SW480 (cell line): ENCODE measurements at places on chromosomes 1 and 21.

GRCh38 chr1:237279629-237280028, 237.6 kb downstream of the RYR2 start:
- DNase-seq, result no peak

DNA sequence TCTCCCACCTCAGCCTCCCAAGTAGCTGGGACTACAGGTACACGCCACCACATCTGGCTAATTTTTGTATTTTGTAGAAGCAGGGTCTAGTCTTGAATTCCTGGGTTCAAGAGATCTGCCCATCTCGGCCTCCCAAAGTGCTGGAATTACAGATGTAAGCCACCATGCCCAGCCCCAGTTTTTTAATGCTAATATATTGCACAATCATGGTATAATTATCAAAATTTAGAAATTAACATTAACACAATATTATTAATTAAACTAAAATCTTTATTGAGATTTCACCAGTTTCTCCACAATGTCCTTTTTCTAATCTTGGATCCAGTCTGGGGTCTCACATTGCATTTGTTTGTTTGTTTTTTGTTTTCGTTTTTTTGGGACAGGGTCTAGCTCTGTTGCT, 21.9 kb upstream of the GPX7 start:
- DNase-seq, result no peak

GRCh38 chr1:24416666-24417391, 1.2 kb downstream of the NIPAL3 start:
- DNase-seq, result peak; percentile 63

DNA sequence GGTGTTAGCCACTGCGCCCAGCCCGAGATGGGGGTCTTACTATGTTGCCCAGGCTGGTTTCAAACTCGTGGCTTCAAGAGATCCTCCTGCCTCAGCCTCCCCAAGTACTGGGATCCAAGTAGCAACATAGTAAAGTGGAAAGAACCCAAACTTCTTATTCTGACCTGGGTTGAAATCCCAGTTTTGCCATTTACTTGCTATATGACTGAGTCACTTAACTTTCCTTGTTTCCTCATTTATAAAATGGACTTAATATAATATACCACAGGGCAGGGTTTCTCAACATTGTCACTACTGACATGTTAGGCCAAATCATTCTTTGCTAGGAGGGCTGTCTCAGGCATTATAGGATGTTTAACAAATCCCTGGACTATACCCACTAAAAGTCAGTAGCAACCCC, 6.7 kb downstream of the PFDN2 start:
- no peak for DNase-seq

- no peak for DNase-seq
These were observed 423.8 kb upstream of the CXADR start for GRCh38 chr21:17089091-17089491.

GRCh38 chr1:160402001-160402795, 1.8 kb downstream of the VANGL2 start:
- DNase-seq, result no peak

- DNase-seq, result no peak
These were observed 897 bp downstream of the ZYG11B start for GRCh38 chr1:52727114-52727586.

GRCh38 chr1:150162582-150162861, 12.8 kb downstream of the PLEKHO1 start:
- no peak for DNase-seq

DNA sequence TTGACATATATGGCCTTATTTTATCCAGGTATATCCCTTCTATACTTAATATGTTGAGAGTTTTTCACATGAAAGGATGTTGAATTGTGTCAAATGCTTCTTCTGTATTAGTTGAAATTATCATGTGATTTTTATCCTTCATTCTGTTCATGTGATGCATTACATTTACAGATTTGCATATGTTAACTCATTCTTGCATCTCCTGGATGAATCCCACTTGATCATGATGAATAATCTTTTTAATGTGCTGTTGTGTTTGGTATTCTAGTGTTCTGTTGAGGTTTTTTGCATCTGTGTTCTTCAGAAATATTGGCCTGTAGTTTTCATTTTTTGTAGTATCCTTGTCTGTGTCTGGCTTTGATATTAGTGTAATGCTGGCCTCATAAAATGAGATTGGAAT, 138.3 kb upstream of the GPR52 start:
- no peak for DNase-seq

GRCh38 chr1:27255136-27255535, 20.7 kb downstream of the WDTC1 start:
- DNase-seq, result no peak

GRCh38 chr1:21541835-21542234, 32.6 kb downstream of the ALPL start:
- DNase-seq, result no peak

DNA sequence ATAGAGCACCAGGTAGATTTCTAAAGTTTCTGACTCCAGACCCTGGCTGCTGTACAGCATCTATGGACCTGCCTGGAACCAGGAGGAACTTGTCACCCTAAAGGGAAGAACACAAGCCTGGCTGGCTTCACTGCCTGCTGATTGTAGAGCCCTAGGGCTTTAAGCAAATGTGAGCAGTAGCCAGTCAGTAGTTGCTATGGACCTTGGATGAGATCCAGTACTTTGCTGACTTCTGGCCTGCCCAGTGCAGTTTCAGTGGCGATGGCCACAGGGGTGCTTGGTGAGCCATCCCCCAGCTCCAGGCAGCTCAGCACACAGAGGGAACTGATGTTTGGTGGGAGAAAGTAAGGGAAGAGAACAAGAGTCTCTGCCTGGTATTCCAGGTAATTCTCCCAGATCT, 68.4 kb downstream of the ATP6V1G3 start:
- no peak for DNase-seq

- no peak for DNase-seq
These were observed 12.0 kb downstream of the RAB7B start for GRCh38 chr1:205991237-205991636.

DNA sequence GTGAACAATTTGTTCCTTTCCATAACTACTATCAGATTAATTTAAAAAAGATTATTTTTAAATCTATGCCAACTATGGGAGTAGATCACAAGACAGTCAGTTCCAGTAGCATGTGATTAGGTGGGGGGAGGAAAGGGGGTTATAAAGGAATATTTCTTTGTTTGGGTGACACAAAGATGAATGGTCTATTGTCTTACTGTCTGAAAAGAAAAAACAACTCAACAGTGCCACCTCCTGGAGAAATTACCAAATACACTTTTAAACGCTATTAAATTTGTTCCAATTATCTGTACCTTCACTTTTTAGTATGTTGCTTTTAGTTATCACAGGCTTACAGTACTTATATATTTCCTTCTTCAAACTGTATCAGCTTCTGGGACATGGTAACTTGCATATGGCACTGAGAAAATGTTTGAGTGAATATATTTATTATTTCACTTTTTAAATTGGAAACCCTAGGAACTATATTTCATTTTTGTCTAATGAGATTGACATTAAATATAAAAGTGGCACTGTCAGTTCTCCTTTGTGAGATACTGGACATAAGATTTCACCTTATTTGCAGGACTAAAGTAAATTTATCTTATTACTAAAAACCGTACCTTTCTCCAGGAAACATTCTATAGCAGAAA, 1.7 kb upstream of the SORT1 start:
- peak; percentile 72 for DNase-seq

DNA sequence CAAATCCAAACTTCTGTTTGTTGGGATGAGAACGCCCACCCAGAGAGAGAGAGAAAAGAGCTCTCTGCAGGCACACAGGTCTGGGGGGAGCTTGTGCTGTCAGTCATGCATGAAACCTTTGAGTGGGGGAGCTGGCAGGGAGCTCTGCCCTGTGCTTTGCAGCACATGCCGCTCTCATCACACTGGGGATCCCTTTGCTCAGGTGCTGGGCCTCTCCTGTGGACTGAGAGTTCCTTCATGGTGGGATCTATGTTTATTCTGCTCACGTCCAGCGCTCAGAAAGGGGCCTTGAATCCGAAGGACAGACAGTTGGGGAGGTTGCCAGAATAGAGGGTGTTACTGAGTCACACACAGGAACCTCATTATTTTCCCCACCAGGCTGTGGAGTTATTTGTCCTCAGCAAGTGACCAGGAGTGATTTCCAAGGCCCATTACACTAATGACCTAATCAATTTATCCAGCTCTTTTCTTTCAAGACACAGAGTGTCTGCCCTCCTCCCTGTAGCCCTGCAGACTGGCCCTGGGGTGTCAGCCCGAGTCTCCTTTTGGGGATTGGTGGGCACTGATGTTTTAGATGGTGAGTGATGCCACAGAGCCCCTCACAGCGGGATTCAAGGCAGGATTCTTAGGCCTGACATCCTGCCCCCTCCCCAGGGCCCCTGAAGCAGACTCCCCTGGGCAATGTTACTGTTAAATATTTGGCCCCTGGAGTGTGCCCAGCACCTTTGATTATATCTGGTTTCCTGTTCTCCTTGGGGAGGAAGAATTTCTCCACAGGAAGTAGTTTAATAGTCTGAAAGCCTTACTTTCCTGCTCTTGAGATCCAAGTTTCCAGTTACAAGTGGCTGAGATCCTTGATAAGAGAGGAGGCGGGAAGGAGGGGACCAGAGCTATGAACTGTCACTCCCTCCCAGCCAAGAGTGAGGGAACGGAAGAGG, 22.3 kb downstream of the MYBPH start:
- no peak for DNase-seq

GRCh38 chr21:28356422-28356821, 636.3 kb downstream of the LTN1 start:
- no peak for DNase-seq

DNA sequence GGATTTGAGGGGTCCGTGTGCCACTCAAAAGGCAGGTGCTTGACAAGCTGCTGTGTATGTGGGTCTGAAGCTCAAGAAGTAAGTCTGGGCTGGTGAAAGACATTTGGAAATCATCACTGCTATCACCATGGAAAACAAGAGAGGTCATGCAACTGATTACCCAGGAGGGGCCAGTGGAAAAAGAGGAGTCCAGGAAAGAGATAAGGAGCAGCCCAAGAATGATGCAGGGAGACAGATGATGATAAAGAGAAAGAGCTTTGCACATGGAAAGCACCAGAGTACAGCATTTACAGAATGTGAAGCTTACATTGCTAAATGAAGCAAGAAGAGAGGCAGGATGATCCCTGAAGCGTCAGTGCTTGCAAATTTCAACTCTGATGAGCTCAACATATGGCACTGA, 203.2 kb downstream of the SETD4 start:
- no peak for DNase-seq

- peak; percentile 52 for DNase-seq
These were observed 69.0 kb downstream of the VWA5B1 start for GRCh38 chr1:20359451-20360330.

GRCh38 chr1:54854381-54855020, 32.5 kb downstream of the DHCR24 start:
- no peak for DNase-seq

DNA sequence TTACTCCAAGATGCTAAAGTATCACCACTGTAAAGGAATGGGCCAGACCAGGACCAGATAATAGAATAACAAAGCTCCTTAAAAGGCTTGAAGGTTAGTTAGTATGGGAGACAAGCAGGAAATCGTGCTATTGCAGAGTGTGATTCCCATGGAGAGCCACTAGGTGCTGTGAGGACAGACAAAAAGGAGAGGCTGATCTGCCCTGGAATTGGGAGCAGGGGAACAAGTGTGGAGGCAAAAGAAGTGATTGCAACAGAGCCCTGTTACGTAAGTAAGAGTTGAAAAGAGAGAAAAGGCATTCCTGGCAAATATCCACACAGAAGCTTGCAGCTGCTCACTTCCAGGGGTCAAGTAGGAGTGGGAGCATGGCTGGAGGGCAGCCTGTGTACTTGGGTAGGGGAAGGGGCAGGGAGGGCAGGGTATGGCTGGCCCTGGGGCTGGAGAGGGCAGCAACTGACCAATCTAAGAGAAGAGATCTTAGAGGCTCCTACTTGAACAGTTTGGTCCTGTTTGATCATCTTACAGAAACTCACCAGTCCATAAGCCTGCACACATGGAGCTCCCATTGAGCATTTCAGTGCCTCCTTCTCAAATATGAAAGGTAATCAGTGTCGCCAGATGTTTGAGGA, 207.7 kb upstream of the GJB5 start:
- DNase-seq, result peak; percentile 25
